Smooth muscle cell of the brain vasculature (primary cell): ENCODE measurements at places on chromosomes 16 and 17.

DNA sequence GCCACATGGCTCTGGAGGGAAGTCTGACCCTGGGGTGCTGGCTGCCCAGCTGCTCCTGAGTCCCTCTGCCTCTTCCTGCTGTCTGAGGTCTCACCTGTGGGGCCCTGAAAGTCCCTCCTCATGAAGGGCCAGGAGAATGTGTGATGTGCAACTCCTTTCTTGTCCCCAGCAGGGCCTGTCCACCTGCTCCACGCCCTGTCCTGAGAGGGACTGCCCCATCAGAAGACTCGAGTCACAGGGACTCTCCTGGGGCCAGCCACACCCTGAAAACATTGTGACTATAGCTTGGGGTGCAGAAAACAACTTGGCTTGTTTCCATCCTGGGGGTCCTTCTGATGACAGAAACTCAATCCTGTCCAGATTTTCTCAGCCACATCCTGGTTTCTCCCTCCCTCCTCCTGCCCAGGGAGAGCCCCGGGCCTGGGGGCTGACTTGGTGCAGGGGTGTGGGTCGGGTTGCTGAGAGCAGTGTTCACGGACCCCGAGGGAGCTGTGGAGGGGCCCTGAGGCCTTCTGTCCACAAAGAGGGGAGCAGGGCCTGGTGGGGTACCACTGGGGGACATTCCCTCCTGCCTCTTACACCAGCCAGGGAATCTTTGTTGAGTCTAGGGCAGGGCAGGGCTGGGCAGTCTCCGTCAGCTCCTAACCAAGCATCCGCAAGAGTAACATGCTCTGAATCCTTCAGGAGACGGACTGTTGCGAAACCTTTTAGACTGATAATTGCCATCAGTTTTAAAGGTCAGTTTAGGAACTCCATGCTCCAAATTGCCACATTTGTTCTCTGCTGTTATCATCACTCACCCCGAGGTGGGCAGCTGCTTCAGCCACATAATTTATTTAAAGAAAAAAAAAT is 45.9 kb downstream of the NT5M start:
- no peak for DNase-seq

DNA sequence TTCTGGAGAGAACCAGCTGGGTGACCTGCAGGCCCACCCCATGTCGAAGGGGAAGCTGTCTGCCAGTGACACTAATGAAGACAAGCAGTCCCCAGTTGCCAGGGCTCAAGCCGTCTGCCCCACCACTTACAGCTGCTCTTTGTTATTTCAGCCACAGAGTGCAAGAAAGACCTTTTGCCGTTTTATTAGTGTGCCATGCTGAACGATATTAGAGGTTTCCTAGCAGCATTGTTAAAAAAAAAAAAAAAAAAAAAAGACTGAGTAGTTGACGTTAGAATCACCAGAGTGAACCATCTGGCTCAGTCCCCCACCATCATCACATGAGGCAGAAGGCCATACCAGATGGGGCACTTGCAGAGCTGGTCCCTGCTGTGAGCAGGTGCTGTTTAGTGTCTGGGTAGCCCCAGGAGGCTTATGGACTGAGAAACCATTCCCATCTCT is 26.5 kb upstream of the SLC39A11 start:
- no peak for DNase-seq

DNA sequence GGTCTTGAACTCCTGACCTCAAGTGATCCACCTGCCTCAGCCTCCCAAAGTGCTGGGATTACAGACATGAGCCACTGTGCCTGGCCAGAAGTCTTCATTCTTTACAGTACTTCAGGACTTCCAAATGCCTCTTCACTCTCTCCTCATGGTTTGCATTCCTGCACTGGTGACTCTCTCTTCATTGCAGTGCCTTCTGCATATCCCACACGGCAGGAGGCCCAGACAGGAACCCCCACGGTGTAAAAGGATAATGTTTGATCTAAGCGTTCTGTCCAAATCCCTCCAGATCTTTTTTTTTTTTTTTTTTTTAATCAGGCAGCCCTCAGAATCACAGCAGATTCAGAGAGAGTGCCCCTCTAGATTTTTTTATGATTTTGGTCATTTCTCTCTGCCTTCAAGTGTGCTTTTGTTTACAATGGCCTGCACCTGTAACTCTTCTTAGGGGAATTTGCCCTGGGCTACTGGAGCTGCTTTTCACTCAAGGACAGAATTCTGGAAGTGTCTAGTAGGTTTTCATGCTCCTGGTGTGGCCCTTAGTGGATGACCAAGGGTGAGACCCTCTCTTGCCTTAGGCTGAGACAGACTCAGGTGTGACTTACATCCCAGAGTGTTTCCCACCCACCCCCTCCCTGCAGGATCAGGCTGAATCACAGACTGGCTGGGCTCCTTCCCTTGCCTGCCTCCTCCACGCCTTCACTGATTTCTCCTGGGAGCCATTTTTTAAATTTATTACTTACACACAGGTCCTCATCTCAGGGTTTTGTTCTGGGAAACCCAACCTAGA is 19.8 kb upstream of the NF1 start:
- no peak for DNase-seq

DNA sequence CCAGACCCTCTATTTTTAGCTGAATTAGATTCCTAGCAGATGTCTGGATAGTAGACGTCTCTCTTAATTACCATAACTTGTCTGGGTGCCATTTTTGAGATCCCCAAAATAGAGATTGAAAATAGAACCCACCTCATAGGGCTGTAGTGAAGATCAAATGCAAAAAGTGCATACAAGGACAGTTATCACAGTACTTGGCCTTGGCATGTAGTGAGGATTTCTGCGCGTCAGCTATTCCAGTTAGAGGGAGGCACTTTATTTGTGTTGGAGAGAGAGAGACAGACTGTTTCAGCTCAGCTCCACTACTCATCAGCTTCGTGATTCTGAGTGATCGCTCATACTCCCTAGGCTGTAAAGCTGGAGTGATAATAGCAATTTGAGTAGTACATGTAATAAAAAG is 59.6 kb upstream of the CDH13 start:
- no peak for DNase-seq

DNA sequence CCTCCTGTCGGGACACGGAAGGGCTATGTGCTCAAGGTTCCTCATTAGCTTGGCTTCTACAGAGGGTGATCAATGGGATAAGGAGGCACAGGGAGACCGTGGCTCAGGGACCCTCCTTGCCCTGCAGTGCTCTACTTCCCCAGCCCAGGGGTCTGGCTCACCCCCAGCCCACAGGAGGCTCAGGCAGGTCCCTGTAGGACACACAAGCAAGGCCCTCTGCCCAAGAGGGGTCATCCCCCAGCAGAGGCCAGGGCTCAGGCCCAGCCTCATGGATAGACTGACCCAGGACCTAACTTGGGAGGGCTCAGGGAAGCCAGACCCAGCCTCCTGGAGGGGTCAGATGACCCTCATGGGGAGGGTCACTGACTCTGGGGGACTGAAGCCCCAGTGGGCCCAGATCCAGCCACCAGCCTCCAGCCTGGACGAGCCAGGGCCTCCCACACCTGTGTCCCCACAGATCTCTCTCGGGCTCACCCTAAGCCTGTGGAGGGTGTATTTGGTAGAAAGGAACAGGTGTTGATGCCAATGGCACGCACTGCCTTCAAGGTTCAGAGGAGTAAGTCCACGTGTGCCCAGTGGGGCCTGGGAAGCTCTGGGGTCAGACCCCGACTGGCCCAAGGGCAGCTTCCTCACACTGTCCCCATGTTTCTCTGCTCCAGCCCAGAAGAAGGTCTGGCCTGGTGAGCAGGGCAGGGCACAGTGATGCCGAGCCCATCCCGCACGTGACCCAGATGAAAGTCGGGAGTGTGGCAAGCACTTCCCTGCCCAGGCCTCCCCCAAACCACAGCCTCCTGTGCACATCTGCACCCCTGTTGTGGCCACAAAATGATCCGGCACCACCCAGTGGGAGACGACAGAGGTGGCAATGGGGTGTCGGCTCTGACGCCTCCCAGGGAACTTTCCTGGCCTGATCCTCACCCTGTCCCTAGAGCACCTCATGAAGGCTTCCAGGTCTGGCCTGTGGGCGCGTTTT is 10.9 kb upstream of the KRTAP17-1 start:
- no peak for DNase-seq
